Immature natural killer cell (primary cell): ENCODE measurements at places on chromosomes 12 and 14. TPM values are rescaled to one million over a fixed set of nuclear protein-coding genes. Genes with fewer than 3 reads are reported as not detected.

The LRP6 gene
- not detected for polyA plus RNA-seq

DNA sequence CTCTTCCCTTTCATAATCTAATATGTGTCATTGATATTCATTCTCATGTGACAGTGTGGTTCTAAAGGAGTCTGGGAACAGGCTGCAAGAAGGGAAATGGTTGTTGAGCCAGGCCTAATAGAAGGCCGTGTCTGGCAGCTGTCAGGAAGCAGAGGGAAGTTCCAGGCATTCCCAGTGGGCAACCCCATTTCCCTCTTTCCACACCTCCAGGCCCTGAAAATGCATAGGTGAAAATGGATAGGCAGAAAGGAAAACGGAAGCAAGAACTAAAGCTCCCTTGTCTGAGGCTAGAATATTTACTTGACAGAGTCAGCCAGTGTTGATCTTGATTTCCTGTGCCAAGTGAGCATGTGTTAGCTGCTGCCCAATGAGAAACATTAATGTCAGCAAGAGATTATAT, 97.7 kb downstream of the PPM1A start:
- peaks cover 7% of the 10 kb centered on the region for H3K4me1 ChIP-seq
- no peak for DNase-seq
- peaks cover 10% of the 10 kb centered on the region for H3K27me3 ChIP-seq
- H3K36me3 ChIP-seq, result no peaks in the 10 kb centered on the region
- H3K27ac ChIP-seq, result no peak overlapping the region

The RACGAP1 gene
- 12.4 TPM for polyA plus RNA-seq

The JAG2 gene
- polyA plus RNA-seq, result 0.17 TPM

- H3K4me1 ChIP-seq, result peaks cover 30% of the 10 kb centered on the region
- H3K36me3 ChIP-seq, result no peaks in the 10 kb centered on the region
- H3K4me3 ChIP-seq, result peak overlapping the region; percentile 63
These were observed 833 bp upstream of the BHLHE41 start for GRCh38 chr12:26125400-26126339.

GRCh38 chr12:27970401-27971120, 2.0 kb downstream of the PTHLH start:
- H3K4me3 ChIP-seq, result peak overlapping the region; percentile 17
- H3K36me3 ChIP-seq, result no peaks in the 10 kb centered on the region
- H3K27me3 ChIP-seq, result peaks cover 22% of the 10 kb centered on the region
- no peak for DNase-seq
- no peak overlapping the region for H3K27ac ChIP-seq
- H3K4me1 ChIP-seq, result peaks cover 9% of the 10 kb centered on the region
